ENCODE measurements at places on chromosomes 7 and 10.

DNA sequence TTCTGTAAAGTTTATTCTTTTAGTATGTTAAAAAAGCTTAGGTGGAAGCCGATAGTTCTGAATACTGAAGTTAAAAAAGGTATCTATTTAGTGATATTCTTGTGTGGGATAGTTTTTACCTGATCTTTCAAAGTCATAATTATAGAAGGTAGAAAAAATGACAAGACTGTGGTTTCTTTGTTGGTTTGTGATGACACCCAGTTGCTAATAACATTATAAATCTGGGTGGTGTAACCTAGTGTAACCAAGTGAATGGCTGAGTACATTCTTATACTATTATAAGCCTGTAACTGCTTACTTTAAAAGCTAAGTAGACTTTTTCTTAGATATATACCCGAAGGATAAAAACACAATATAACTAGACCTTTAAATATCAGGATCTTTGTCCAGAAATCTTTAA is 2.3 kb downstream of the CDK13 start:
- DNase-seq, result no peak

GRCh38 chr7:122038904-122039303 is 105.1 kb downstream of the AASS start:
- DNase-seq, result no peak

DNA sequence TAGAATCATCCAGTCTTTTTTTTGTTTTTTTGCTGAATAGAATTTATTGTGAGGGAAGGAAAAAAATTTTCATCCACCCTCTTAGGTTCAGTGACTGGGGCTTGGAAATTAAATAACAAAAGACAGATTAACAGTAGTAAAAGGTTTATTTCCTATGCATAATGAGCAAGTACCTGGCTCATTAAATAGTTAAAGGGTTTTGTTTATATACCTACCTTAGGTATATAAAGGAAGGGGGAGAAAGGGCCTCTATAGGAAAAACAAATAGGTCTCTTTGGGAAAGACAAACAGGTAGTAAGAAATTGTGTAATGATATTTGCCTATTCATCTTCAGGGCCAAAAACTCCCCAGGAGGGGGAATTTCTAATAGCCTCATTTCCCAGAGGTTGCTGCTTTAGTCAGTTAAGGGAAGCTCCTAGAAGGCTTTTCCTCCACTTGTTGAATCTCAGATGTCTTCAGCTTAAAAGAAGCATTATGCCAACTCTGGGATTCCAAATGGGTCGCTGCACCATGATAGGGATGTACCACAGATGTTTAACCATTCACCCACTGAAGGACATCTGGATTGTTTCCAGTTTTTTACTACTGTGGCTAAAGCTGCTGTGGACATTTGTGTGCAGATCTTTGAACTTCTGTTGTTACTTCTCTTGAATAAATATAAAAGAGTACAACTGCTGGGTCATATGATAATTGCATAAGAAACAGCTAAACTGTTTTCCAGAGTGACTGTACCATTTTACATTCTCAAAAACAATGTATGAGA is 11.3 kb downstream of the ACADSB start:
- peak; percentile 96 for DNase-seq

- DNase-seq, result no peak
These were observed 384.0 kb upstream of the SEMA3D start for GRCh38 chr7:85570898-85571297.

DNA sequence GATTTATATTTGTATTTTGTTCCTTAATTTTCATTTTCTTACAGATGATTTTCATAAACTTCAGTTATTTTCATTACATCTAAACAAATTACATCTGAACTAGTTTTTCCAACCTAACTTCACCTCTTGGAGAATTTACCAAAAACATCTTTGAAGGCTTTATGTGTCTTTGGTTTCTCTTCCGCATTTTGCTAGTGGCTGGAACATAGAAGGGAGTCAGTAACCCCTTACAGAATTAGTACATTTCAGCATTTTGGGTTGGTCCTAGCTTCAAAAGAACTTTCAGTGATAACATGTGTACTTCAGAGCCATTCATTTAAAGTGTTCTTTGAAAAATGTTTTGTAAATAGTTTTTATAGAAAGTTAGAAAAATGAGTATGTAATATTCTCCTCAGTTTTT is 169.8 kb upstream of the MTPN start:
- no peak for DNase-seq

GRCh38 chr7:96306385-96307125 is 15.3 kb downstream of the SLC25A13 start:
- DNase-seq, result no peak

- DNase-seq, result no peak
These were observed 356.3 kb upstream of the GALNT17 start for GRCh38 chr7:70775570-70776156.
